ENCODE measurements at places on chromosomes 12 and 14.
A peak's percentile ranks its signal among the peaks of the same experiment; 100 is the strongest.

DNA sequence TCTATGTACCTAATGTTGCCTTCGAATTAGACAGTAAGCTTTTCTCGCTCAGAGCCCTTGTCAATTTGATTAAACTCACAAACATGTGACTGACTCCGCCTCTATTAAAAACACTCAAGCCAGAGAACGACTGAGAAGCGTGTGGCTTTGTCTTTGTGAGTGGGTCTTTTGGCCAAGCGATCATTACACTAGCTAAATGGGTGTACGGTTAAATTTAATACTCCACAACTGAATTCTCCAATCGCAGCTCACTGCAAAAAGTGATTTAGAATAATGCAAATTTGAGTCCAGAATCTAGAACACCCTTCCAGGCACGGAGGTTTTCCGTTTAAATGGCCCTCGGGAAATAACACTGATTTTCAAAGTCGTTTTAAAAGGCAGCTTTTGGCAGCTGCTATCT, 253.7 kb downstream of the EFCAB11 start:
- no peak for DNase-seq

DNA sequence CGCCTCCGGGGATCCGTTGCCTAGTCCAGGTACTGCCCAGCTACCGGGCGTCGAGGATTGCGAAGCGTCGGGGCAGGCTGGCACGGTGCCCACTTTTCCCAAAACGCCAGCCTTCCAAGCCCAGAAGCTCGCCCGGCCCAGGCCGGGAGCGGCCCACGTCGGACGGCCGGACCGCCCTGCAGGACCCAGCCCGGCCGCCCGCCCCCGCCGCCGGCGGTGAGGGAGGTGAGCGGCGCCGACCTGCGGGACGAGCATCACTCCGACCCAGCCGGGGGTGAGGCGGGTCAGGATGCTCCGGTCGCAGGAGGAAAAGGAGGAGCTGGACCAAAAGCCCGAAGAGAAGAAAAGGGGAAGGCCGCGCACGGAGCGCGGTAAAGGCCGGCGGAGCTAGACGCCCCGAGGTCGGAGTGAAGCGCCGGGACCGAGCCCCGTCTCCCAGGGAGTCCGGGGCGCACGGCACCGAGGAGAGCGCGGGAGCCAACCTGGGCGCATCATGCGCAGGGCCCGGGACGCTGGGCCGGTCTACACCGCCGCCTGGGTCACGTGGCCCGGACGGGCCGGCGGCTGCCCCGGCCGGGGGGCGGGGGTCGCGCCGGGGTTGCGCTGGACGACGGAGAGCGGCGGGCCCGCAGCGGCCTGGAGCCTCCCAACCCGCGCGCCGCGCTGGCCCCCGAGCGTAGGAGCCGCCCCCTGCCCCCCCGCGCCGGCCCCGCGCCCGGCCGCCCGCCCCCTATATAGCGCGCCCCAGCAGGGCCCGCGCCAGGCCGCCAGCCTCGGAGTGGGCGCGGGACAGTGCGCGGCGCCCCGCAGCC, at the start of gene AQP5:
TSS of gene AQP5 (plus strand) at position 762 of the 812 bp plus-strand sequence. CDS start 146 bp downstream, outside the sequence.
- DNase-seq = peak; percentile 32

- no peak for DNase-seq
These were observed 115.5 kb upstream of the PARP11 start for GRCh38 chr12:3988519-3989217.

DNA sequence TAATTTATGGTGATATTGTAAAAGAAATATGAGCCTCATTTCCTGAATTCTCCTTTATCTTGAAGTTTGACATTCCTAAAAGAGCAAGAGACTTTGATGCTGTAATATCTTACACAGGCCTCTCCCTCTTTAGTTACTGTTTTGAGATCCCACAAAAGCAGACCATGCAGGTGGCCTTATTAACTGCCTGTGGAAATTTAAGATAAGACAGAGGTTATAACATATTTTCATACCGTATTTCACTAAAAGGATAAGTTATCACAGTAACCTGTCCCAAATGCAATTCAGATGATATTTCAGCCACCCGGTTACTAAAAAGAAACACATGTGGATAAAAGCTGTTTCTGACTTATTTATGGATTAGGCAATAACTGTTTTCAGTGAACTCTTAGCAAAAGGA, 150.1 kb downstream of the NAV3 start:
- DNase-seq = no peak

- no peak for DNase-seq
These were observed 154.0 kb downstream of the PAH start for GRCh38 chr12:102763061-102763460.

GRCh38 chr14:84029720-84030119, 1500.2 kb upstream of the FLRT2 start:
- no peak for DNase-seq

DNA sequence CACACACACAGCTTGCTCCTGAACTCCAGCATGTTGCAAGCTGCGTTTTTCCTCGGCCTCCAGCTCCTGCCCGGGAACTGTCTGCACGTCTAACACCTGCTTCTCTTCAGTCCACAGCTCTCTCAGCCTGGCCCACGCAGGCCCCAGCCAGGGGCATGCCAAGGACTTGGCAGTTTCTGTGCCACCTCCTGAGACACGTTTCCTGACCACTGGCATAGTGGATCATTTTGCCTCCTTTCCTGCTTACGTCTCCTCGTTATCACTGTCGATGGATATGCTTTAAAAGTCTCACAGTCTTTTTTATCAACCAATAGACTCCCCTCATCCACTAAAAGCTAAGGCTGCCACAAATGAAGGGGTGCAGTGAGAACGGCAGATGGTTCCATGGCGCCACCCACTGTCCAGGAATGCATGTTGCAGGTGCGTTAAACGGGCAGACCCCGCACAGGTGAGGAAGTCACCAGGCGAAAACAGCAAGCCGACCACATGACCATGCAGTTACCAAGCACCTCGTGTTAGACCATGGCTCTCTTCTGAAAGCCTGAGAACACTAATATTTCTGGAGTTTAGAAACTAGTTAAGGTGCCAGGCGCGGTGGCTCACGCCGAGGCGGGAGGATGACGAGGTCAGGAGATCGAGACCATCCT, 14.7 kb upstream of the TEAD4 start:
- DNase-seq = peak; percentile 53

- no peak for DNase-seq
These were observed 32.5 kb upstream of the MYRFL start for GRCh38 chr12:69792533-69792932.

- no peak for DNase-seq
These were observed 593.7 kb downstream of the TMEM121 start for GRCh38 chr14:106120101-106120500.

GRCh38 chr12:77113971-77114370, 48.6 kb upstream of the E2F7 start:
- no peak for DNase-seq
